Breast epithelium (tissue), 4 donors: ENCODE measurements at places on chromosomes 5 and 9.
A peak's percentile ranks its signal among the peaks of the same experiment; 100 is the strongest.

DNA sequence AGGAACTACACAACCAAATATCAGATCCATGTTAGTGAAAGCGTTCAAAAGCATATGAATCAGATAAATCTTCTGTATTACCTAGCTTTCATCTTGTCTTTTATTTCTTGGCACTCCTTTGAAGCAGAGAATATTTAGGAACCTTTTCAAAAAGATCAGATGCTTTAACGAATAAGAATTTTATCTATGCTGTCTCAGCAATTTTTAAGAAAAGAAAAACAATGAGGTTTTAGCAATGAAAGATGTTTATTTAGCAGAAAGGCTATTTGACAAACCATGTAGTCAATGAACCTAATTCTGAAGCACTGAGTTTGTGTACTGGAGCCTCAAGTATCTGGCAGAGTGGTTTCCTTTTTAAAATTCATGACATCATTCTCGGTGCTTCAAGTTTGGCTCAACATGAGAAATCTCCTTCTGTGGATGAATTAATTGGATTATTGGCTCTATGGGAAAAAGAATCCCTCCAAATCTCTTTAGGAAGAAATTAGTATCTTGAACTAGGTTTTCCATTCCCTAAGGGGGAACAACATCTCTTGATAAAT is 534.7 kb downstream of the CAAP1 start:
- no peak for DNase-seq
- no peaks in the 10 kb centered on the region for H3K27me3 ChIP-seq
- H3K36me3 ChIP-seq = no peaks in the 10 kb centered on the region
- no peak overlapping the region for H3K4me3 ChIP-seq
- H3K27ac ChIP-seq = no peak overlapping the region

DNA sequence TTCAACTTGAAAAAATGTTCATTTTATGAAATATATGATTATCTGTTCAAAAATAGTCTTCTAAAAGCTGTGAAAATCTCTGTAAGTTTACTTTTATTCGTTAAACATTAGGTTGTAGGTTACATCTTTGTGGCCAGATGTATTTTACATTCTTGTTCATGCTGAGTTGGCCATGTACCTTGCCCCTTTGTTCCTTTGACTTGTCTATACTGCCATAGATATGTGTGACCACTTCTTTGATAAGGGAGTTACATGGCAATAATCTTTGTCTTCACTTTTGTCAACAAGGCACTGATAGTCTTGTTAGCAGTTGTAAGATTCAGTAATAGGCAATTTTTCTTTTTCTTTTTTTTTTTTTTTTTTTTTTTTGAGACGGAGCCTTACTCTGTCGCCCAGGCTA is 15.9 kb downstream of the SEC24A start:
- H3K36me3 ChIP-seq = no peaks in the 10 kb centered on the region
- no peaks in the 10 kb centered on the region for H3K27me3 ChIP-seq
- no peak overlapping the region for H3K4me3 ChIP-seq
- no peak overlapping the region for H3K27ac ChIP-seq

GRCh38 chr9:125889476-125890419 is 142.6 kb downstream of the PBX3 start:
- H3K4me1 ChIP-seq = no peaks in the 10 kb centered on the region
- H3K36me3 ChIP-seq = no peaks in the 10 kb centered on the region
- no peaks in the 10 kb centered on the region for H3K27me3 ChIP-seq
- H3K4me3 ChIP-seq = peak overlapping the region; percentile 53
- H3K27ac ChIP-seq = no peak overlapping the region
- DNase-seq = no peak

DNA sequence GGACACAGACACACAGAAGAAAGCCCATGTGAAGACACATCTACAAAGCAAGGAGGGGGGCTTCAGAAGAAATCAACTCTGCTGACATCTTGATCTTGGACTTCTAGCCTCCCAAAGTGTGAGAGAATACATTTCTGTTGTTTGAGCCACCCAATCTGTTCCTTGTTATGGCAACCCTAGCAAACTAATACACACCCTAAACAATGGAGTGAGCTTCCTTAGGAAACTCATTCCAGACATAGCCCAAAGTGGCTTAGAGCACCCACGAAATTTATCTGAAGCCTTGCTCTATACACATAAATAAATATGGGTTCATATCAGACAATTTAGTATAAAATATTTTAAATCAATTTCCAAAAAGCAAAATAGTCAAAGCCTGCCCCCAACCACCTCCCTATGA is 7.6 kb upstream of the TBC1D2 start:
- no peak overlapping the region for H3K27ac ChIP-seq
- H3K4me3 ChIP-seq = no peak overlapping the region
- no peaks in the 10 kb centered on the region for H3K27me3 ChIP-seq
- no peak for DNase-seq

GRCh38 chr5:144469106-144469505 is 298.4 kb downstream of the KCTD16 start:
- H3K4me3 ChIP-seq = no peak overlapping the region
- no peaks in the 10 kb centered on the region for H3K36me3 ChIP-seq
- H3K4me1 ChIP-seq = no peaks in the 10 kb centered on the region
- no peak for DNase-seq
- H3K27ac ChIP-seq = no peak overlapping the region
- no peaks in the 10 kb centered on the region for H3K27me3 ChIP-seq

DNA sequence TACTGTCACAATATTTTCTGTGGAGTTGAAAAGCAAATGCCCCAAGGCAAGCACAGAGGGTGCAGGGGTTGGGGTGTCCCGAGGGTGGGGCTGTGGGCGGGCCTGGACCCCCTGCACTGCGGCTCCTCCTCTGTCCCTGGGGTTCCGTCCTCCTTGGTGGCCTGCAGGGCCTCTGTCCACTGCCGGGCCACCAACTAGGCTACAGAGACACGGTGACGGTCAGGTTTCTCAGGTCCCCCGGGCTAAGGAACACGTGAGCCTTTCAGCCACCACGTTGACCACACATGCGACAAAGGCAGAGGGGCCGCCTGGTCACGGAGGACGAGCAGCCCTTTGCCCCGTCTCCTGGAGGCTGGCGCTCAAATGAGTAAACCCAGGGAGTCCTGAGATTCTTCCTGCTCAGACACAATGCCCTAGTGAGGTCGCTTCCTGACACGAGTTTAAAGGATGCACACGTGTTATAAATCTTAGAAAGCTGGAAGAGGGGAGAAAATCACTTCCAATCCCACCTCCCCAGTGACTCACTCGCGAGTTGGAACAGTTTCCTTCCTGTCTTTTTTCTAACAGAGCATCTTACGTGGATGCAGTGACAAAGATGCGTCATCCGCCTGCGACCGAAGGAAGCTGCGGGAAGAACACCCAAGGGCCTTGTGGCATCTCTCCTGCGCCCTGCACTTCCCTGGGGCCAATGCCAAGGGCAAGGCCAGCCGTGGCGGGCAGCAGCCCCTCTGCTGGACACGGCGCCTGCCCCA is 24.8 kb upstream of the OBP2B start:
- H3K4me3 ChIP-seq = no peak overlapping the region
- no peaks in the 10 kb centered on the region for H3K4me1 ChIP-seq
- H3K27me3 ChIP-seq = no peaks in the 10 kb centered on the region
- DNase-seq = peak; percentile 5
- peak overlapping the region; percentile 55 for H3K27ac ChIP-seq
- H3K36me3 ChIP-seq = no peaks in the 10 kb centered on the region

DNA sequence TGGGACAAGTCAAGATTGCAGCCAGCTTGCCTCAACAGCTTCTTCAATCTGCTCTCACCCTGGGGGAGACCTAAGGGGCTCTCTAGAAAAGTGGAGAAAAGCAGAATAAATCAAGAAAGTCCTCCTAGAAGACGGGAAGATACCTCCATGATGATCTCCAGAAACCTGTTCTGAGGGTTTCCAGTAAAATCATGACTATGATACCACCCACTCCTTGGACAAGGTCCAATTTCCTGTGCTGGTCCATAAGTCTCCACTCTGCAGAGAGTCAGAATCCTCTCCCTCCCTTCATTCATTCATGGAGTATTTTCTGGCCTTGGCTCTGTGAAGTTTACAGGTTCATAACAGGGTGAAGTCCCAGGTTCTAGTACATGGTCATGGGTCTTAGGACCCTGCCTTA is 168.6 kb downstream of the SLC12A2 start:
- H3K36me3 ChIP-seq = no peaks in the 10 kb centered on the region
- no peaks in the 10 kb centered on the region for H3K27me3 ChIP-seq
- no peak overlapping the region for H3K4me3 ChIP-seq
- DNase-seq = no peak

DNA sequence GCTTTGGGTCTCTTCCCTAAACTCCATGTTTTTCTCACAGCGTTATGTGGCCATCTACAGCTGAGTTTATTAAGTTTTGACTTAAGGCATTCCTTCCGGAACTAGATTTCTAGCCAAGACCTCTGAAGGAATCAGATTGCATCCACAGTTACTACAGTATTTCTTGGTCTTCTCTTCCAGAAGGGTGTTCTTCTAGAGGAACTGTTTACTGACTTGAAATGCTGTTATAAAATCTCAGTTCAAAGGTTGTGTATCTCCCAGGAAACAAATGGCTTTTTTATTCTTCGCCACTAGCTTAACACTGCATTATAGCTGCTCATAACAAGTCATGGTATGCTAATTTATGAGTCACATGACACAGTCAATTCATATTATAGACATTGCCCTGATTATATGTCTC is 55.3 kb upstream of the RAD23B start:
- no peak overlapping the region for H3K27ac ChIP-seq
- H3K27me3 ChIP-seq = no peaks in the 10 kb centered on the region
- no peaks in the 10 kb centered on the region for H3K36me3 ChIP-seq
- H3K4me1 ChIP-seq = no peaks in the 10 kb centered on the region
- no peak for DNase-seq
- no peak overlapping the region for H3K4me3 ChIP-seq

DNA sequence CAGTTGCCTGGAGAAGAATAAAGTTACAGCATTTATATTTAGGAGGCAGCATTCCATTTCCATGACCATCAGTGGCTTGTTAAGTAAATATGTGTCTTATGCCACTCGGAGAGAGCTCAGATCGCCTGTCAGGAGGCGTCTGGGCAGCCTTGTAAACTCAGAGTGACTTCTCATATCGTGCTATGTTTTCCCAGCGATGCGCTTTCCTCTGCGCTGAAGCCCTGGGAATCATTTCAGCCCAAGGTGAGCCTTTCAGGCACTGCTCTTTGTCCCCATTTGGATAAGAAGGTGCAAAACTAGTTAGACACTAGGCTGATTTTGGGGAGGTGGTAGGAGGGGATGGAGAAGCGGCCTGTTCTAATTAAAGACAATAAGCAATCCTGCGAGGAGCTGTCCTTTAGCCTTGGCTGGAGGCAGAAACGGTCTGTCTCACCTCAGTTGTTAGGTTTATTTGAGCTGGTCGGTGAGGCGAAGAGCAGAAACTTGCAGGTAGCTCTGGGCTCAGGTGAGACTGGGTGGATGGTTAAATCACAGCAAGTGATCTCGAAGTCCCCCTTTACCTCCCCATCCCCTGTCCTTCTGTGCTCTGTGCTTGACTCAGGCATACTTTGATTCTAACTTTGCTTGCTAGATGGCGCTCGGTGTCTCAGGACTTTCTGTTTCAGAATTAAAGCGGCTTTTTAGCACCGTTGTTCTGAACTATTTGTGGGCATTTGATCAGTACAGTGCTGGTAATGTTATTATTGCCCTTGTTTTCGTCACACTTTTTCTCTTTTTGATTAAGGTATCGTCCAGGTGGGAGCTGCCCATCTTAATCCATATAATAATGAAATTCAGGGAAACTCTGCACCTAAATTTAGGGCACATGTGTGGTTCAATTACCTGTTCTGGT is 24.6 kb downstream of the NR2F1 start:
- no peak overlapping the region for H3K4me3 ChIP-seq
- no peaks in the 10 kb centered on the region for H3K4me1 ChIP-seq
- no peaks in the 10 kb centered on the region for H3K36me3 ChIP-seq
- no peak overlapping the region for H3K27ac ChIP-seq
- DNase-seq = no peak
- H3K27me3 ChIP-seq = no peaks in the 10 kb centered on the region

- no peak overlapping the region for H3K27ac ChIP-seq
- H3K36me3 ChIP-seq = no peaks in the 10 kb centered on the region
- no peaks in the 10 kb centered on the region for H3K27me3 ChIP-seq
These were observed 95.2 kb upstream of the PHF24 start for GRCh38 chr9:34862836-34863235.

GRCh38 chr5:178074266-178074952 is 38.9 kb upstream of the N4BP3 start:
- H3K4me3 ChIP-seq = no peak overlapping the region
- DNase-seq = no peak
- H3K27ac ChIP-seq = no peak overlapping the region

- H3K27ac ChIP-seq = no peak overlapping the region
- no peak for DNase-seq
- no peaks in the 10 kb centered on the region for H3K4me1 ChIP-seq
These were observed 39.4 kb downstream of the SMIM23 start for GRCh38 chr5:171825051-171825450.

GRCh38 chr5:120320626-120321025 is 143.5 kb upstream of the PRR16 start:
- H3K4me1 ChIP-seq = no peaks in the 10 kb centered on the region
- no peak for DNase-seq
- H3K27me3 ChIP-seq = no peaks in the 10 kb centered on the region
- H3K27ac ChIP-seq = no peak overlapping the region
- H3K4me3 ChIP-seq = no peak overlapping the region

- no peaks in the 10 kb centered on the region for H3K36me3 ChIP-seq
- no peak overlapping the region for H3K27ac ChIP-seq
- DNase-seq = no peak
- no peak overlapping the region for H3K4me3 ChIP-seq
These were observed 43.0 kb upstream of the NOTCH1 start for GRCh38 chr9:136588663-136589464.

GRCh38 chr5:17169507-17169906 is 47.9 kb upstream of the BASP1 start:
- H3K4me1 ChIP-seq = no peaks in the 10 kb centered on the region
- no peak overlapping the region for H3K27ac ChIP-seq
- no peak overlapping the region for H3K4me3 ChIP-seq
- H3K27me3 ChIP-seq = no peaks in the 10 kb centered on the region

GRCh38 chr5:93151121-93151520 is 429.9 kb downstream of the NR2F1-AS1 start:
- H3K27ac ChIP-seq = no peak overlapping the region
- no peaks in the 10 kb centered on the region for H3K36me3 ChIP-seq
- H3K4me3 ChIP-seq = no peak overlapping the region
- no peaks in the 10 kb centered on the region for H3K27me3 ChIP-seq
- DNase-seq = no peak
- no peaks in the 10 kb centered on the region for H3K4me1 ChIP-seq
